Ovary (tissue), 10 donors: ENCODE measurements at places on chromosomes 2 and 18. TPM values are rescaled to one million over a fixed set of nuclear protein-coding genes. Genes with fewer than 3 reads are reported as not detected.

Gene GYPC
- polyA plus RNA-seq = 151 TPM

Gene ENOSF1
- polyA plus RNA-seq = 52.7 TPM

Gene ZNF804A
- polyA plus RNA-seq = 0.28 TPM

Gene CRIM1
- 65.0 TPM for polyA plus RNA-seq

Gene NT5DC4
- not detected for polyA plus RNA-seq

Gene CYTIP
- 4.2 TPM for polyA plus RNA-seq

Gene ARHGEF4
- 9.6 TPM for polyA plus RNA-seq

Gene NEU2
- polyA plus RNA-seq = not detected

Gene TTR
- not detected for polyA plus RNA-seq

Gene MC5R
- not detected for polyA plus RNA-seq
